ENCODE measurements at places on chromosomes 1 and 21.

GRCh38 chr21:32658524-32658923, 46.3 kb upstream of the CFAP298 start:
- no peaks in the 10 kb centered on the region for H3K27me3 ChIP-seq
- H3K27ac ChIP-seq, result no peak overlapping the region
- DNase-seq, result no peak
- no peaks in the 10 kb centered on the region for H3K4me1 ChIP-seq
- no peak overlapping the region for H3K4me3 ChIP-seq

DNA sequence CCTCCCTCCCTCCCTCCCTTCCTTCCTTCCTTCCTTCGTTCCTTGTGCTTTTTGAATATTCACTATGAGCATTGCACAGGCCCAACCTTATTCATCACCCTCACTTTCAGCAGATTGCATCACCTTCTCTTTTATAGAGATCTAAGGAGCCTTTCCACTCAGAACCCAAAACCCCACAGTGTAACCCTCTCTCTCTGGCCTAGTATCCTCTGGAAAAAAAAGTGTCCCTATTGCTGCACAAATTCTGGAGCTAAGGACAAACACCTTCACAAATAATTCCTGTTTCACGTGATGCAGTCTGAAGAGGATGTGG, 25.6 kb downstream of the OR10J5 start:
- peaks cover 7% of the 10 kb centered on the region for H3K27me3 ChIP-seq
- H3K36me3 ChIP-seq, result no peaks in the 10 kb centered on the region
- no peak overlapping the region for H3K4me3 ChIP-seq
- no peak for DNase-seq
- H3K4me1 ChIP-seq, result no peaks in the 10 kb centered on the region

DNA sequence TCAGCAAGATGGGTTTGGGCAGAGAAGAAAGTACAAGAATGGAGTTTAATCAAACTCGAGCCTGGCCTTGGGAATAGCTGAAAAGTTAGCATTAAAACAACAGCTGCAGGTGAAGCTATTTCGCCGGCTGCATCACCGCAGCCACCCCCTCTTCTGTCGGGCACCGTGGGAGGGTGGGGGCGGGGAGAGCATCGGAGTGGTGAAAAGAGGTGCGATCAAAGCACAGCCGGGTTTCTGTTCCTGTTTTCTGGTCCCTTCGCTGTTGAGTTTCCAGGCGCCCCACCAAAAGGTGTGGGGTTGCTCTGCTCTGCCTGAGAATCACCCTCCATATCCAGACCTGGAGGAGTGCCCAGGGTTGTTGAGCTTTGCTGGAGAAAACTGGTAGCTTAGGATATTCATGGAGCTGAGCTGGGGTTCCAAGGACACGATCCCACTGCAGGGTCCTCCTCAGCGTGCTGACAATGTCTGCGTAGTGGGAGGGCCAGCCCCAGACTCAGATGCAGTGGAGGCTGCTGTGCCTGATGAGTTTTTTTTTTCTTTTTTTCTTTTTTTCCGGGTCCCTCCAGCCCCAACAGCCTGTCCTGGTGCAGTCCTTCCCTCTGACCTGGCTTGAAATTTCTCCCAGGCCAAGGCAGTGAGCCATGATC, 127.5 kb upstream of the C1orf174 start:
- DNase-seq, result no peak
- no peaks in the 10 kb centered on the region for H3K4me1 ChIP-seq
- no peaks in the 10 kb centered on the region for H3K27me3 ChIP-seq
- no peak overlapping the region for H3K27ac ChIP-seq
- H3K4me3 ChIP-seq, result no peak overlapping the region
- no peaks in the 10 kb centered on the region for H3K36me3 ChIP-seq

- peaks cover 54% of the 10 kb centered on the region for H3K4me1 ChIP-seq
- H3K27me3 ChIP-seq, result peaks cover 3% of the 10 kb centered on the region
- peak overlapping the region; percentile 83 for H3K27ac ChIP-seq
Measured at GRCh38 chr1:116416854-116417513, 43.9 kb downstream of the ATP1A1 start.

DNA sequence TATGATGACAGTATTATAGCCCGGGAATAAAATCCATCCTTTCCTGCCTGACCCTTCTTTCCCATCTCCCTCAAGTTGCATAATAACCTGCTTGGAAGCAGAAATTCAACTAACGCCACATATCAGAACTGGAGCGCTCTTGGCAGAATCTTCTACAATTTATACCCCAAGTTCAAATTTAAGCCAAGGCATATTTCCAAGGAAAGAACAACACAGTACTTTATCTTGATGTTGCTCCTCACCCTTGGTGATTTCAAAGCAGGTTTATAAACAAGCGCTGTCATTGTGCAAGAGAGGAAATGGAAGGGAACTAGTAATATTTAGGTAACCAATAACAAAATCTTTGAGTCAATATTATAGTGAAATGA, 38.0 kb upstream of the PTGFRN start:
- no peak overlapping the region for H3K4me3 ChIP-seq
- peaks cover 4% of the 10 kb centered on the region for H3K36me3 ChIP-seq
- H3K27ac ChIP-seq, result no peak overlapping the region
- H3K27me3 ChIP-seq, result no peaks in the 10 kb centered on the region
- H3K4me1 ChIP-seq, result peaks cover 18% of the 10 kb centered on the region

- peaks cover 6% of the 10 kb centered on the region for H3K4me1 ChIP-seq
- DNase-seq, result no peak
- no peak overlapping the region for H3K4me3 ChIP-seq
- H3K27me3 ChIP-seq, result no peaks in the 10 kb centered on the region
- H3K36me3 ChIP-seq, result no peaks in the 10 kb centered on the region
Measured at GRCh38 chr1:174769961-174770549, 229.7 kb upstream of the CACYBP start.

DNA sequence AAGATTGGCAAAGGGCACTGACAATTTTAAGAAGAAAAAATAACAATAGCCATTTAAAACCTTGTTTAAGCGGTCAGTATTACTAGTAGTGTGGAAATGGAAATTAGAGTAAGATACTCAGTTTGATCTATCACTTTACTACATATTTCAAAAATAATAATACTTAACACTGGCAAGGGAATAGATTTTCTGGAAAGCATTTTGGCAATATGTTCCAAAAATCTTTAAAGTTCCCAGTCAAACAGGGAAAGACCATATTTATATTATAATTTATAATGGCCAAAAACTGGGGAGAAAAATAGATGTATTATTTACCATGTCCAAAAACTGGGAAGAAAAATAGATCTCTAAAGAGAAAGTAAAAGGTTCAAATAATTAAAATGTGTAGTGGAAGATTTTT, 28.6 kb upstream of the C1orf21 start:
- no peak overlapping the region for H3K4me3 ChIP-seq
- H3K4me1 ChIP-seq, result no peaks in the 10 kb centered on the region
- H3K27ac ChIP-seq, result no peak overlapping the region

GRCh38 chr1:12547586-12548225, 70.3 kb downstream of the DHRS3 start:
- H3K36me3 ChIP-seq, result no peaks in the 10 kb centered on the region
- DNase-seq, result no peak
- no peaks in the 10 kb centered on the region for H3K4me1 ChIP-seq
- no peak overlapping the region for H3K4me3 ChIP-seq
- H3K27ac ChIP-seq, result no peak overlapping the region

- H3K4me1 ChIP-seq, result peaks cover 11% of the 10 kb centered on the region
- no peak overlapping the region for H3K27ac ChIP-seq
- peaks cover 40% of the 10 kb centered on the region for H3K27me3 ChIP-seq
- DNase-seq, result no peak
- H3K36me3 ChIP-seq, result no peaks in the 10 kb centered on the region
Measured at GRCh38 chr1:8222789-8223188, 95.1 kb upstream of the SLC45A1 start.

- no peak for DNase-seq
- no peaks in the 10 kb centered on the region for H3K4me1 ChIP-seq
- no peak overlapping the region for H3K27ac ChIP-seq
- no peak overlapping the region for H3K4me3 ChIP-seq
- peaks cover 4% of the 10 kb centered on the region for H3K27me3 ChIP-seq
Measured at GRCh38 chr1:87421809-87422208, 93.1 kb downstream of the LMO4 start.

DNA sequence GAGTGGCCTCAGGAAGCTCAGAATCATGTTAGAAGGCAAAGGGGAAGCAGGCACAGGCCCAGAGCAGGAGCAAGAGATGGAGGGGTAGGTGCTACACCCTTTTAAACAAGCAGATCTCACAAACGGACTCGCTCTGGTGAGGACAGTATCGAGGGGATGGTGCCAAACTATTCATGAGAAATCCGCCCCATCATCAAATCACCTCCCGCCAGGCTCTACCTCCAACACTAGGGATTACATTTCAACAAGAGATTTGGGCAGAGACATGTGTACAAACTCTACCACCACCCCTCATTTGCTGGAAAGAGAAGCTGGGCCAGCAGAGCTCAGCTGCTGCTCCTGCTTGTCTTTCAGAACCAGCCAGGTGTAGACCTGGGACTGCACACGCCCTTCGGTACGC, 32.9 kb downstream of the MIS18A start:
- H3K4me3 ChIP-seq, result no peak overlapping the region
- no peak overlapping the region for H3K27ac ChIP-seq
- H3K36me3 ChIP-seq, result no peaks in the 10 kb centered on the region
- DNase-seq, result no peak
- peaks cover 26% of the 10 kb centered on the region for H3K27me3 ChIP-seq
- peaks cover 6% of the 10 kb centered on the region for H3K4me1 ChIP-seq

DNA sequence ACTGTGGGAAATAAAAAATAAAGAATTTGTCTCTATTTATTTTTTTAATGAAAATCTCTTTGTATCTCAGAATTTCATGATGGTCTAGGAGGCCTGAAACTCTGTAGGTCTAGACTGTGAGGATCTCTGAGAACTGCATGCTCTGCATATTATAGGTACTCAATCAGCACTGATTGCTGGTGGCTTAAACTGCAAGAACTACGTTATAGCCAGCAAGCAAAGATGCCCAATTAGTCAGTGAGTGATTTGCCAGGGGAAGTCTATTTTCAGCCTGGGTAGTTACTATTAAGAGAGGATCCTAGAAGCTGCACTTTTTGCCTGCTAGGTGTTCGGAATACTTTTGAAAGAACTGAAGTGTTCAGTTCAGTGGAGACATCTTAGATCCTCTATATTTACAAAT, 87.4 kb downstream of the GPR52 start:
- H3K36me3 ChIP-seq, result peaks cover 15% of the 10 kb centered on the region
- H3K4me1 ChIP-seq, result no peaks in the 10 kb centered on the region
- no peak for DNase-seq
- H3K4me3 ChIP-seq, result no peak overlapping the region
- H3K27ac ChIP-seq, result no peak overlapping the region

DNA sequence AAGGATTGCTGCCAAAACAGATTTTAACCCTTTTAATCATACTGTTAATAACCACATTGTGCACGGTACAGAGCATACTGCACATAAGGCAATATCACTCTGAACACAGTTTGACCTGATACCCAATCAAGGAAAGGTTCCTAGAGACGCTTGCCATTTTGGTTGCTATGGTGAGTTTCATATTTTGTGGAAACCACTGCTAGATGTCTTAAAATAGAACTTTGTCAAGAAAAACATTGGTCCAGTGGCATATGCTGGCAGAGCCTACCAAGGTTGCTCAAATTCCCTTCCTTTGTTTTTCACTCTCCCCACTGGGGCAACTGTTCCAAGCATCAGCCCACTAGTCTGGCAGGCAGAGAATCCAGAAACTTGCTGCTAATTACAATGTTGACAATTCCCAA, 114.8 kb upstream of the DPYD start:
- H3K27ac ChIP-seq, result no peak overlapping the region
- no peak overlapping the region for H3K4me3 ChIP-seq
- DNase-seq, result no peak
- H3K4me1 ChIP-seq, result peaks cover under 1% of the 10 kb centered on the region
- no peaks in the 10 kb centered on the region for H3K36me3 ChIP-seq
- peaks cover 18% of the 10 kb centered on the region for H3K27me3 ChIP-seq

- H3K4me3 ChIP-seq, result peak overlapping the region; percentile 76
- no peak for DNase-seq
- H3K27me3 ChIP-seq, result peaks cover 2% of the 10 kb centered on the region
- H3K27ac ChIP-seq, result peak overlapping the region; percentile 94
Measured at GRCh38 chr21:39347537-39347936, 1.4 kb downstream of the HMGN1 start.

GRCh38 chr1:118294875-118295642, 110.0 kb upstream of the SPAG17 start:
- no peaks in the 10 kb centered on the region for H3K36me3 ChIP-seq
- H3K27me3 ChIP-seq, result no peaks in the 10 kb centered on the region
- no peak overlapping the region for H3K27ac ChIP-seq
